Renal cortex interstitium (tissue), 15 donors: ENCODE measurements at places on chromosomes 2 and 18. TPM values are rescaled to one million over a fixed set of nuclear protein-coding genes. Genes with fewer than 3 reads are reported as not detected.

DPYSL5 gene
- 8.6 TPM for polyA plus RNA-seq

WDCP gene
- polyA plus RNA-seq: 15.4 TPM

SLC14A1 gene
- 6.2 TPM for polyA plus RNA-seq

REG3G gene
- not detected for polyA plus RNA-seq

KCNG2 gene
- polyA plus RNA-seq: 0.45 TPM

FBXO41 gene
- polyA plus RNA-seq: 1.8 TPM

ZNG1B gene
- polyA plus RNA-seq: 57.1 TPM

TGFA gene
- polyA plus RNA-seq: 21.2 TPM

SERPINB13 gene
- not detected for polyA plus RNA-seq

NOL4 gene
- polyA plus RNA-seq: 2.5 TPM

CFC1 gene
- not detected for polyA plus RNA-seq

AKAIN1 gene
- polyA plus RNA-seq: not detected

SAG gene
- polyA plus RNA-seq: 0.32 TPM

CD207 gene
- not detected for polyA plus RNA-seq

ZNF385B gene
- polyA plus RNA-seq: 18.5 TPM

KCNF1 gene
- 1.00 TPM for polyA plus RNA-seq

- DNase-seq: no peak
These were observed 236.5 kb downstream of the NDUFA10 start for GRCh38 chr2:239788576-239789098.

- DNase-seq: no peak
These were observed 14.4 kb upstream of the CCL20 start for GRCh38 chr2:227799202-227799601.

GRCh38 chr2:104786821-104787220 is 67.1 kb upstream of the POU3F3 start:
- DNase-seq: no peak

- DNase-seq: no peak
These were observed 98.4 kb downstream of the UXS1 start for GRCh38 chr2:106095478-106096298.

DNA sequence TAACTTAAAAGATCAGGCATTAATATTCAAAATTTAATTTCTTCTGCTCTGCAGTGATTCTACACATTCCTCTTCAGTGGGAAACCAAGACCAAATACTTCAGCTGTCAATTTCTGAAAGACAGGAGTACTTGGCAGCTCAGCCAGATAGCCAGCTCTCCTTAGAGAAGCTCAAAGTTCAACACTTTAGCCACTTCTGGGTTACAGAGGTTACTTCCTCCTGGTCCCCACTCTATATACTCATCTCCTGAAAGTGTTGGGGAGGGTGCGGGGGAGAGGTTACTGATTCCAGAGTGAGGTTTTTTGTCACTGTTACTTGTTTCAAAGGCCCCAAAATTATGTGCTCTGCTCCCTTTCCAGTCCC is 4.1 kb downstream of the CYTIP start:
- DNase-seq: no peak

DNA sequence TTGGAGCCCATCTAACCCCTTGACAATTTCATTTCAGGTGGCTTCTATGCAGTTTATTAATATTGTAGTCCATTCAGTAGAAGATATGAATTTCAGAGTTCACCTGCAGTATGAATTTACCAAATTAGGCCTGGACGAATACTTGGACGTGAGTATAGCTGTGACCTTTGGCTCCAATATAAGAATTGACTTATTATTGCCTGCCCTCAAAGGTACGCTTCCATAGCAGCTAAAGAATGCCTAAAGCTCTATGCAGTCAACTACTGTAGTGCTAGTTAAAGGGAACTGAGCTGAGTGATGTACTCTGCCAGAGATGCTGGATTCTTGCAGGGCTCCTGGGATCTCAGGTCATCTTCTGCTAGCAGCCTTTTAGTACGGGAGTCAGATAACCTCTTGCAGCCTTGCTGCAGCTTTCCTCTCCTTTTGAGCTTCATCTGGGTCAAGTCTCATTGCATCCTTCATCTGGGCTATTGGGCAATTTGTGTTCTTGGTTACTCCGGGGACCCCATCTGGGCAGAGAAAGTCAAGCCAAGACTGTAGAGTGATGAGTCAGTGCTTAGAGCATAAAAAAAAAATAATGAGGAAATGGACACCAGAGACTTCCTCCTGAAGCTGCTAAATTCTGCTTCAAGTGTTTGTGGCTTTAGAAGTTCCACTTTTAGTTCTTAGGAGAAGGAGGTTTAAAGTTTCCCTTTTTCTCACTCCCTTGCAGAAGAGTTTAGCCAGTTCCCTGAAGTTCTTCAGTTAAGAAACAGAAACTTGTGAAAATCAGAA is 105.6 kb downstream of the PRPF40A start:
- no peak for DNase-seq

GRCh38 chr2:7994397-7994951 is 687.4 kb upstream of the ID2 start:
- no peak for DNase-seq

- DNase-seq: no peak
These were observed 237.0 kb downstream of the ZNF407 start for GRCh38 chr18:74834424-74835309.

GRCh38 chr18:45566025-45566740 is 49.1 kb upstream of the SLC14A2 start:
- no peak for DNase-seq

- no peak for DNase-seq
These were observed 27.9 kb downstream of the SETBP1 start for GRCh38 chr18:44708451-44709083.

DNA sequence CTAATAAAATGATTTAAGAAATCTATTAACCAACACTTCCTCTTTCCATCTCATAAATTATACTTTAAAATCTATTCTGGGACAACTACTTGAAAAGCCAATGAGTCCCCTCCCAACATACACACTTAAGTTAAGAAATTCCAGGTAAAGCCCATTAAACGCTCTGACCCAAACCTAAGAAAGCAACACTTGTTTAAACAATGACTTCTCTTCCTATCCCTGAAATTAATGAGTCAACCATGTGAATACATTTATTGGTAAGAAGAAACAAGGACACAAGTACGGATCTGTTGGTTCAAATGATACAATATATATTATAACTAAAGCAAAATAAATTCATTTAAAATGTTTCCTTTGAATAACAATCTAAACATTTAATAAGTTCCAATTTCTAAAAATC is 279.4 kb downstream of the ERBB4 start:
- no peak for DNase-seq

DNA sequence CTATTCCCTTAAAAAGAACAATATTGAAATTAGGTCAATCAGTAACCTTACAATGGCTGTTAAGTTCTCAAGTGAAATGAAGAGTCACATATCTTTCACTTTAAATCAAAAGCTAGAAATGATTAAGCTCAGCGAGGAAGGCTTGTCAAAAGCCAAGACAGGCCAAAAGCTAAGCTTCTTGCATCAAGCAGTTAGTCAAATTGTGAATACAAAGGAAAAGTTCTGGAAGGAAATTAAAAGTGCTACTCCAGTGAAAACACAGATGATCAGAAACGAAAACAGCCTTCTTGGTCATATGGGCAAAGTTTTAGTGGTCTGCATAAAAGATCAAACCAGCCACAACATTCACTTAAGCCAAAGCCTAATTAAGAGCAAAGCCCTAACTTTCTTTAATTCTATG is 402.6 kb upstream of the ZEB2 start:
- no peak for DNase-seq

DNA sequence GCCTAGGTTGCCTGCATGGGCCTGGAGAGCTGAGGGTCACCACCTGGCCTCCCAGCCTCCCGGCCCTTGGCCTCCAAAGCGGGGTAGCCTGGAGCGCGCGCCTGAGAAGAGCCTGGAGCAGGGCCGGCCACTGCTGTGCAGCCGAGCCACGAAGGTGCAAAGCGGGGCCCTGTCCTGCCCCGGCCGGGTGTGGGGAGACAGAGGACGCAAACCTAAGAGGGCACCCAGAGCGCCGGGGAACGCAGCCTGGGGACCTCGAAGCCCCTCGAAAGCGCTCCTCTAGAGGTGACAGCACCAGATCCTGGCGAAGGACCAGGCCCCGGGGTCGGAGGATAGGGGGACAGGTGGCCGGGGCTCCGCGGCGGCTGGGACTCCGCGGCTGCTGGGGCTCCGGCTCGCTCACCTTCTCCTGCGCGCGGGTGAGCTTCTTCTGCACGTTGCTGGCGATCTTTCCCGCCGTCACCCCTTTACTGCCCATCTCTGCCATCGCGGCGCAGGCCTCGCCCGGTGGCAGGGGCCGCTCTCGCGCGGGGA is 430 bp downstream of the BIN1 start:
- no peak for DNase-seq

- DNase-seq: no peak
These were observed 12.1 kb upstream of the SRSF7 start for GRCh38 chr2:38763228-38763627.

DNA sequence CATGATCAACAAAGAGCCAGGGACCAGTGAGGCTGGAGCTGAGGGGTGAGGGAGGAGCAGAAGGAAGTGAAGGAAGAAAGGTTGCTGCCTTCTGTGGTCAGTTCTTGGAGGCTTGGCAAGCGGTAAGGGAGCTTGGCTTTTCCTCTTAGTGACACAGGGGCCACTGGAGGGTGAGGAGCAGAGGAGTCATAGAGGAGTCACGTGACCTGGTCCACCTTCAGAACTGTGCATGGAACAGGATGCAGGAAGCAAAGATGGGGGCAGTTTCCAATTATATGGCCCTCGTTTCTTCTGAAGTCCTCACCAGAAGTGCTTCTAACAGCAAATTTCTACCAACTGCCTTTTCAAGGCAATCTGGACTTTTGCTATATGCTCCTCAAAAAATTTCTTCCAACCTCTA is 326.9 kb upstream of the SMIM21 start:
- DNase-seq: no peak

- DNase-seq: no peak
These were observed 371.9 kb upstream of the VRK2 start for GRCh38 chr2:57674743-57675142.

DNA sequence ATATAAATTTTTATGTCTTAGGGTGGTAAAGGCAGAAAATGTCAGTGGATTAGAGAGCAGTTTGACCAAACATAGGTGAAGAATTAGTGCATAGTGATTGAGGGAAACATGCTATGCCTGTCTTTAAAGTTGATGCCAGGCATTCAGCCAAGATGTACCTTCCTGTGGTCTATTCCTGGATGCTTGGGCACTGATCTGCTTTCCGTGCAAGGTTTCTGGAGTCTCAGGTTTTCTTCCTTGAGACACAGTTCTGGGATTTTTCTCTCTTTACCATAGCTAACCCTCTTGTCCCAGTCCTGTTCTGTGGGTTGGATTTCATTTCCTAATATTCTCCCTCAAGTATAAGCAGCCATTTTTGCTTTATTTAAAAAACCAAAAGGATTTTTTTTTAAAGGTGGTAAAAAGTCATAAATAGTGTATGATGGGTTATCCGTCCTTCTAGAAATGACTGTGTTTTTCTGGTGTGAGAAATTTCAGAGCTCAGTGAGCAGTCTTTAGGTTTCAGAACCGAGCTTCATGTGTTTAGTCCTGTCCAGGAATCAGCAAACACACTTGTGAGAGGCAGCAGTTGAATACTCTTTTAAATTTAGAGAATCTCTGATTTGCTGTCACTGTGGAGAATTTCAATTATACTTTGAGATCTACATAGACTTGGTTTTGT is 43.0 kb upstream of the CYBRD1 start:
- DNase-seq: no peak

DNA sequence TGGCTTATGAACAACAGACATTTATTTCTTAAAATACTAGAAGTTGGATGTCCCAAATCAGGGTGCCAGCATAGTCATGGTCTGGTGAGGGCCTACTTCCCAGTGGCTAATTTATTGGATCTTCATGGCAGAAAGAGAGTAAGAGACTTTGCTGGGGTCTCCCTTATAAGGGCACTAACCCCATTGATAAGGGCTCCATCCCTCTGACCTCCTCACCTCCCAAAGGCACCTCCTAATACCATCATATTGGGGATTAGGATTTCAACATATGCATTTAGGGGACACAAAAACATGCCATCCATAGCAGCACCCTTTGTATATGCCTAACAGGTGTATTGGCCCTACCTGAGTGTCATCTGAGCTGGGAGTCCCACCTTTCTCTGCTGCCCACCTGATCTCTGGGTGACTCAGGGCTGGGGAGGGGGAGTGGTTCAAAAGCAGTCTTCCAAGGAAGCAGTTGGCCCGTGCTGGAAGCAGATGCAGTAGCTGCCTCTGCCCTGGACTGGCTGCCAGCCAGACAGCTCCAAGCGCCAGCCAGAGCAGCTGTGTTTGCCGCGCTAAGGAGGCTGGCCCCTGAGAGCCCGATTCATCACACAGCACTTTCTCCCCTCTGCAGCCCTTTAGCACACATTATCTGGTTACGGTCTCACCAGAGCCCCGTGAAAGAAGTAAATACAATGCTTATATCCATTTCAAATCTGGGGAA is 84.6 kb downstream of the SMAD7 start:
- no peak for DNase-seq

GRCh38 chr2:85930129-85931124 is 41.6 kb upstream of the ST3GAL5 start:
- no peak for DNase-seq

- no peak for DNase-seq
These were observed 225.8 kb upstream of the HS6ST1 start for GRCh38 chr2:128544321-128545037.

DNA sequence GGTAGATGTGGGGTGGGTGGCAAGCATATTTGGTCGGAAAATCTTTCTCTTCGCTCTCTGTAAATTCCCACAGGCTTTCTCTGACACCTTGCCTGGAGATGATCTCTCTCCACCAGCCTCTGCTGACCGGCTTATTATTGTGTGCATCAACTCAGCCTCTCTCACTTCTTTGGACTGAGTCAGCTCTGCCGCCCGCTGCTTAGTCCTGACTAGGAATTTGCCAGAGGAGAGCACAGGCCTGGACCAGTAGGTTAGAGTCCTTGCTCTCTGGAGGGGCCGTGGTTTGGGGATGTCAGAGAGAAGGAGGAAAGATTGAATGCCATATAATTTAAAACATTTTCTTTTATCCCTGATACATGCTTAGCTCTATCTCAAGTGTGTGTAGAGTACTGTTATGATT is 242.6 kb upstream of the THSD7B start:
- DNase-seq: no peak

DNA sequence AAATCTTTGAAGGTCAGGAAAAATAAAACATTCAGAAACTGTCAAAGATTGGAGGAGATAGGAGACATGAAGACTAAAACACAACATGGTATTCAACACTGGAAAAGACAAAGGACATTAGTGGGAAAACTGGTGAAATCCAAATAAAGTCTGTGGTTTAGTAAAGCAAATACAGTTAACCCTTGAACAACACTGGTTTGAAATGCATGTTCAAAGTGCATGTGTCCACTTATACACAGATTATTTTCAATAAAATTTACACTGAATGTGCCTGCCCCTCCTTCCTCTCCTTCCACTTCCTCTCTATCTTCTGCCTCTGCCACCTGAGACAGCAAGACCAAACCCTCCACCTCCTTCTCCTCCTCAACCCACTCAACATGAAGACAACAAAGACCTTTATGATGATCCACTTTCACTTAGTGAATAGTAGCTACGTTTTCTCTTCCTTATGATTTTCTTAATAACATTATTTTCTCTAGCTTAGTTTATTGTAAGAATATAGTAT is 14.5 kb downstream of the OLA1 start:
- DNase-seq: no peak
